NCI-H510A (cell line): ENCODE measurements at places on chromosomes 13 and 19.

GRCh38 chr13:91491980-91492379, 93.6 kb downstream of the GPC5 start:
- DNase-seq: no peak

- no peak for DNase-seq
These were observed 195.1 kb downstream of the NDFIP2 start for GRCh38 chr13:79675931-79676660.

DNA sequence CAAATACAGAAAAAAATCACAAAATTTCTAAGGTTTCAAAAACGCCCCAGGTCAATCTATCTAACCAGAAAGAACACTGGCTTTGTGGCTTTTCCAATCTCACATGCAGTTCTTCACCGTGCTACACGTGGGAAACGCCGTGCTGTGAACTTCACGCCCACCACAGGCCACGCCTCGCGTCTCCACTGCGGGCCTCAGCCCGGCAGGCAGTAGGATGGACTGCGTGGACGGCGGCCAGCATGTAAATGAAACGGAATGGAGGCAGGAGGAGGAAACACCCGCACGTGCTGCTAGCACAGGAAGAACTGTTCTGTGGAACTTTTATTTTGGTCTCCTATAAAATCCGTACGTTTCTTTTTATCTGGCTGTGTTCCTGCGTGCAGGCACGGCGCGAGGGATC, 23.8 kb downstream of the ZNF787 start:
- no peak for DNase-seq

GRCh38 chr19:47897861-47898260, 11.7 kb upstream of the SULT2A1 start:
- DNase-seq: no peak

- DNase-seq: no peak
These were observed 28.5 kb upstream of the RBM26 start for GRCh38 chr13:79434556-79434955.

GRCh38 chr13:44908712-44909111, 80.6 kb downstream of the NUFIP1 start:
- DNase-seq: no peak

- no peak for DNase-seq
These were observed 38.2 kb downstream of the ARRDC2 start for GRCh38 chr19:18046059-18046718.

GRCh38 chr13:52994865-52995264, 33.7 kb upstream of the OLFM4 start:
- no peak for DNase-seq

DNA sequence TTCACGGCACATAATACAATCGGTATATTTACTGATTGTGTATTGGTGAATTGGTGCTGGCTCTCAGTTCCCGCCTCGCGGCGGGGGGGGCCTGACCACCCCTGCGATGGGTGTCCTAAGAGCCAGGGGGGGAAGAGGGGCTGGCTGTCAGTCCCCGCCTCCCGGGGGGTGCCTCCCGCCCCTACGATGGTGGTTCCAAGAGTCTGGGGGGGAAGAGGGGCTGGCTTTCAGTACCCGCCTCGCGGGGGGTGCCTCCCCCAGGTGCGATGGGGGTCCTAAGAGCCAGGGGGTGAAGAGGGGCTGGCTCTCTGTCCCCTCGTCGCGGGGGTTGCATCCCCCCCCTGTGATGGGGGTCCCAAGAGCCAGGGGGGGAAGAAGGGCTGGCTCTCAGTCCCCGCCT, 2321.8 kb upstream of the PCDH20 start:
- DNase-seq: no peak

DNA sequence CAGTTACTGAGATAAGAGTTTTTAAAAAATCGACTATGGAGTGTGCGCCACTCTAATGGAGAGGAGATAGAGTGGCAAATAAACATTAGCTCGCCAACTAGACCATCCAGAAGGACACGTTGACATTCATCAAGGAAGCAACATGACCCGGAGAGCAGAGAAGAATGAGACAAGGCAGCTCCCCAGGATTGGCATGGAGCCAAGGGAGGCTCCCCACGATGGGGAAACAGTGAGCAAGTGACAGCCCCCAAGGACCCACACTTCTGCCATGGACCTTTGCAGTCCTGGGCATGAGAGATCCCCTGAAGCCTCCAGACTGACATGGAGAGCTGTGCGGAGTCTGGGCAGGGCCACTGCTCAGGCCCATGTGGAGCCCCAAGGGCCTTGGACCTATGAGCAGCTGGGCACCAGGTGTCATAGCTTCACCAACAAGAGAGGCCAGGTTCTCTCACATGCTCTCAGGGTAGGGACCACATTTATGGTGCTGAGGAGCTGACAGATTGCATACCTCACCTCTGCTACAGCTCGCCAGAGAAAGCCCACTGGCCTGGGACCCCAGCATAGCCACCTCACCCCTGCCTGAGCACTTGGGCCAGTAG, 6.7 kb downstream of the SIGLEC6 start:
- DNase-seq: no peak

DNA sequence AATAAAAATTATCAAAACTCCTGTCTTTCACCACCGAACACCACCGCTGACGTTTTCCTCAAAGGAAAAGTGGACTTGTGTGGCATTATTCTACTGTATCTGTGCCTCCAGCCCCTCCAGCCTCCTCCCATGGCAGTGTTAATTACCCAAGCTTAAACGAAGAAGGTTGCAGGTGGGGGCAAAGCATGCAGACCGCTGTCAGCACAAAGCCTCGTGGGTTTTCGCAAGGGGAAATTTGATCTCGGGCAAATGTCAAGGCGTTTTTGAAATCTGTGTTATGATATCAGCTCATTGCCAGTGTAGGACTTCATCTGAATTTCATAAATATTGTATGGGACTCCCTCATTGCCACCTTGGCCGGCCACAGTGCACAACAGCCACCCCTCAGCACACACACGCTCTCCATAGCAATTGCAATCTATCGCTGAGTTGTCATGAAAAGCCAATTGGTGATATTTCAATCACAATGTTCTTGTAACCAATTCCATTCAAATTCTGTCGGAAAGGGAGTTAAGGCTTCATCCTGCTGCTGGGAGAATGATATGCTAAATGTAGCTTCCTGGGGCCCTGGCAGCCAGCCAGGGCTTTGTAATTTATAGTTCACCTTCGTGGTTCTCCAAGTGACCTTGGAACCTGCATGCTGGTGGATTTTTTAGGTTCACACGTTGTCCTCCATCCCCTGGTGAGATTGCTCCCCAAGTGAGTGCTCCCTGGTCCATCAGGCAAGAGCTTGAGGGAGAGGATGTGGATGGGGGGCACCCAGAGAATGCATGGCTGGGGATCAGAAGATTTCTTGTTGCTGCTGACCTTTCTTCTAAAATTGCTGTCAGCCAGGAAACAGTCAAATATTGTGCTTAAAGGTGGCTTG, 16.6 kb downstream of the CHST8 start:
- no peak for DNase-seq

- DNase-seq: no peak
These were observed 871.7 kb downstream of the DACH1 start for GRCh38 chr13:70995338-70995737.

- no peak for DNase-seq
These were observed 9.9 kb downstream of the NACC1 start for GRCh38 chr19:13127811-13128575.

GRCh38 chr19:58368561-58369360, 6.2 kb upstream of the ZNF497 start:
- no peak for DNase-seq

DNA sequence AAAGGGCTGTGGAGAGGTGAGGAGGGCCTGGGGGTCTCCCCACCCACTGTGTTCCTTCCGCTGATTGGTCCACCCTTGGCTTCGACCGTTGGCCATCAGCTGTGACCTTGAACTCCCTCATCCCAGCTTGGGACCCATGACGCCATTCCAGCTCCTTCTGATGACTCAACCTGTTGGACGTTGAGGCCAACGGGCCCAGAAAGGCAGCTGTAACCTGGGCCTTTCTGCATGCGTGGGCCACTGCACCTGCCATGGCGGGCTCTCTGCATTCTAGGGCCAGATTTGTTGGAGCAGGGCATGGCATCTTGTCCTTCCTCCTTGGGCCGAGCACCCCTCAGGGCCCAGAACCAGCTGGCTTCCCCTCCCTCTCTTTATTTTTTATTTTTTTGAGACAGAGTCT, 30.2 kb downstream of the PEX11G start:
- DNase-seq: no peak

DNA sequence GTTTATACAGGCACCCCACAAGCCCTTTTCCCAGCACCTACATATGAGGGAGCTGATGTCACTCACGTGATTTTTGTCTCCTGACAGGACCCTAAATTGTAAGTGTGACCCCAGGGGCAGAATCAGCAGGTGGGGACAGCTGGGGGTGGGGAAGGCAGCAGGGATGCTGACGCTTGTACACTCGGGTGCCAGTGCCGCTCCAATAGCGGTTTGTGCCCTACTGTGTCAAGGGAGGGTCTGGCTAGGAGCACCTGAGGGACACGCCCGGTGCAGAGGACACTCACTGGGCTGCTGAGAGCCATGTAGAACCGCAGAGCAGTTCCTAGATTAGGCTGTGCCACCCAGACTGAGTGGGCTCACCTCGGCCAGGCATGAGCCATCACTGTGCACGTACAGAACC, 81.3 kb downstream of the SCGB2B2 start:
- DNase-seq: no peak

GRCh38 chr19:43623889-43624670, 4.7 kb upstream of the ZNF428 start:
- no peak for DNase-seq

GRCh38 chr19:33215438-33216197, 10.0 kb downstream of the SLC7A10 start:
- DNase-seq: no peak

DNA sequence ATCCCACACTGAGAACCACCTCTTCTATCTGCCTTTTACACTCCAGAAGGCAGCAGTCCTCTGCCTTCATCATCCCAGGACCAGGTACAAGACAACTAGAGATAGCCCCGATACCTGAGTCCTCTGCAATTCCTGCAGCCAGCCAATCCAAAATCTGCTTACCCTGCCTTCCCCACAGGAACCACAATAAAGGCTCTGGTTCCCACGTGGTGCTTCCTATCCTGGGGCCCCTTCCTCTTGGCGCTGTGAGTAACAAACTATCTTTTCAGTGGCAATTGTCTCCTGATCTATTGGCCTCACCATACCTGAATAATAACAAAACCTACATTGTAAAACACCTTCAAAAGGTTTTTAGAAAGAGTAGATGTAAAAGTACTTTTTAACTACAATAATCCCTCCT, 63.1 kb downstream of the ZDHHC20 start:
- no peak for DNase-seq

DNA sequence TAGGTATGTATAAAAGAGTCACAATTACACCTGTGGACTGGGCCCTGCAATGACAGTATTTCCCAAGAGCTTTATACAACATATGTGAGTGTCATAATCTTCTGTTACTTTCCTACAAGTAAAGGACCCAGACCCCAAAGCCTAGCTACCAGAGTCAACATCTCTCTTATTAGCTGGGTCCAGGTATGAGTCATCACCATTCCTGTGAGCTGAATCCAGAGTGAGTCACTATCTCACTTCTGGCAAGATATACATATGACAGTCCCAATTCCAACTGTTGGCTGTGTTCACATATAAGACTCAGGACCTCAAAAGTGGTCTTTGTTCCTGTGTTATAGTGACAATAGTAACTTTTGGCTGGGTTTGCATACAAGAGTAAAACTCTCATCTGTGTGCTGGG, 46.7 kb downstream of the ZNF729 start:
- DNase-seq: no peak
